ENCODE measurements at places on chromosomes 1 and 21.

DNA sequence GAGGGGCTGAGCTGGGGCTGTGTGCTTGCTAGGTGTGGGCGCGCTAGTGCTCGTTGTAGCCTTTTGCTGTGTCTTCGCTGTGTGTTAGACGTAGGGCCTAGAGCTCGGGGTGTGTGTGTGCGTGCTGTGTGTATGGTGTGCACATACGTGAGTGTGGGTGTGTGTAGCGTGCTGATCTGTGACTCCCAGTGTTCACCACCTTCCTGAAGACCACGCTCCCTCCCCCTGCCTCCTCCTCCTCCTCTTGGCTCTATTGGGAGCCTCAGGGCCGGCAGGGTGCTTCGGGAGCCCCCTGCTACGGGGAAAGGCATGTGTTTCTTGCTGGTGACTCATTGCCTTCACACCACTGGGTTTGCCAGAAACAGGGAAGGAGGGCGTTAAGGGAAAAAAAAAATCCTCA lies 9.4 kb upstream of the KCNC4 start:
- DNase-seq = no peak
- H3K36me3 ChIP-seq = no peaks in the 10 kb centered on the region
- H3K4me1 ChIP-seq = peaks cover 3% of the 10 kb centered on the region
- no peak overlapping the region for H3K27ac ChIP-seq
- no peak overlapping the region for H3K4me3 ChIP-seq

DNA sequence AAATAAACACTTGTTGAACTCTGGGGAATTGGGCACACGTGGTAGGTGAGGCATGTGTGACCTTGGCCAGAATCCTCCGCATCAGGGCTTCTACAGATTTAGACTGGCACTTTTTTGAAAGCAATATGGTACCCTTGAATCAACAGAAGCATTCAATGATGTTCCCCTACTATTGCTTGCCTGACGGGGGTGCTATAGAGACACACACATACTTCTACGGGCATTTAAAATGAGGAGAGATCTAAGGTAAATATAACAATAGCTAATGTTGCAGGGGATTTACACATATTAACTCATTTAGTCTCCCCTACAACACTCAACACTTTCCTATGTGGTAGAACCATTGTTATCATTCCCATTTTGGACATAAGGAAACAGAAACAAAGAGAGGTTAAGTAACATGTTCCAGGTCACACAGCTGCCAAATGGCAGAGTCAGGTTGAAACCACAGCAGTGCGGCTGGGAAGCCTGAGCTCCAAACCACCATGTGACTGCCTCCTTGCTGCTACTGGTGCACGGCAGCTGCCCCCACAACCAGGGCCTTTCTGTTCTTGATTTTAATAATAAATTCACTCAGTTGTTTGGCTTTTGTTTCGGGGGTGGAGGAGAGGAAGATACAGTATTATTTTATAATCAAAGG lies 147.4 kb downstream of the ZNF281 start:
- DNase-seq = no peak
- no peaks in the 10 kb centered on the region for H3K27me3 ChIP-seq
- H3K27ac ChIP-seq = no peak overlapping the region
- no peaks in the 10 kb centered on the region for H3K36me3 ChIP-seq
- peaks cover 27% of the 10 kb centered on the region for H3K4me1 ChIP-seq

DNA sequence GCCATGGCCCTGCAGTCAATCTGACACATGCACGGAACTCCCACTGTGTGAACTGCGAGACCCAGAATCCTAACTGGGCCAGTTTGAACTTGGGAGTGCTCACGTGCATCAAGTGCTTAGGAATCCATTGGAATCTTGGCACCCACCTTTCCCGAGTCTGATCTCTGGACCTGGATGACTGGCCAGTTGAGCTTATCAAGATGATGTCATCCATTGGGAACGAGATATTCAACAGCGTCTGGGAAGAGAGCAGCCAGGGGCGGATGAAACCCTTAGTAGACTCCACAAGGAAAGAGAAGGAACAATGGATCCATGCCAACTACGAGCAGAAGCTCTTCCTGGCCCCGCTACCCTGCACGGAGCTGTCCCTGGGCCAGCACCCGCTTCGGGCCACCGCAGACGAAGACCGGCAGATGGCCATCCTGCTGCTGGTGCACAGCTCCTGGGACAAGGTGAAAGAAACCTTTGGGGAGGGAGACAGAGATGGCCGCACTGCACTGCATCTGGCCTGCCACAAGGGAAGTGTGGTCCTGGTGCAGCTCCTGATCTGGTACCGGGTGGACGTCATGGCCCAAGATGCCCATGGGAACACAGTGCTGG lies 3.1 kb upstream of the TDRD5 start:
- no peak for DNase-seq
- H3K4me1 ChIP-seq = no peaks in the 10 kb centered on the region
- H3K27me3 ChIP-seq = peaks cover 61% of the 10 kb centered on the region

DNA sequence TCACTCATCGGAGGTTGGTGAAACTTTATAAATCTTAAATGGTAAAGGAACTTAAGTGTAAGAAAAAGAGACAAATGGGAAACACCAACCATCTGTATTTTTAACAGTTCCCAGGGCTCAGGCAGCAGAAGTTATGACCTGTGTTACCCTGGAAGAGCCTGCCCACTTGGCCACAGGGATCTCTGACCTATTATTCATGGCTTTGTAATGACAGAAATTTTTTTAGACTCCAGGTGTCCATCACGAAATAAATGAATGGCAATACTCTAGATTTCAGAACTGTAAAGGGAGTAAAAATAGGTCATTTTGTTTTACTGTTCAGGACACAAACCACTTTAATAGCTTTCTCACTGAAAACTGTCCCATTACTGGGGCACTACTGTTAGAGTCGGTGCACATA lies 389.8 kb downstream of the VAV3 start:
- H3K4me1 ChIP-seq = no peaks in the 10 kb centered on the region
- no peaks in the 10 kb centered on the region for H3K27me3 ChIP-seq
- DNase-seq = no peak
- H3K27ac ChIP-seq = no peak overlapping the region
- H3K4me3 ChIP-seq = no peak overlapping the region

DNA sequence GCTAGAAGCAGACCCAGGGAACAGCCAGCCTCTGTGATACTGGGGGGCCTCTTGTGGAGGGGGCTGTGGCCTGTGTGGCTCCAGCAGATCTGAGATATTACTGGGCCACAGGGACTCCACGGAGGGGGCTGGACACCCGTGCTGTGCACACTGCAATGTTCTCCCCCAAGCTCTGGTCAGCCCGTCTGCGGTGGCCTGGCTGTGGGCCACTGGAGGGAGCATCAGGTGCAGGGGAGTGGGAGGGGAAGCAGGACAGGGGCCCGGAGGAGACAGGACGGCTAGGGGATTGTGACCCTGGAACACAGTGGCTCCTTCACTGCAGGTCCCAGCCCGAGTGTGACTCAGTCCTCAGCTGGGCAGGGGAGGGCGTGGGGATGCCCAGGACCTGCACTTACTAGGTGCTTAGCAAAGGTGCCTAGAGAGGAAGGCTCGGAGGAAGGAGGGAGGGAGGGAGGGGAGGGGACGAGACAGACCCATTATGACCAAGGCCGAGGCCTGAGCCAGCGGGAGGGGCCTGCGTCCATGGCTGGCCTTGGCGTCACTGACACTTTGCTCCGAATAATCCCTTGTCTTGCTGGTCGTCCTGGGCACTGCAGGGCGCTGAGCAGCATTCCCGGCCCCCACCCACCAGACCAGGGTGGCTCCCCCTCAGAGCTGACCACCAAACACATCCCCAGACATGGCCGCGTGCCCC lies 44.2 kb downstream of the PRDM16 start:
- H3K27me3 ChIP-seq = no peaks in the 10 kb centered on the region
- H3K4me3 ChIP-seq = no peak overlapping the region
- no peak for DNase-seq
- no peak overlapping the region for H3K27ac ChIP-seq
- H3K4me1 ChIP-seq = no peaks in the 10 kb centered on the region

- peaks cover 11% of the 10 kb centered on the region for H3K36me3 ChIP-seq
- H3K27ac ChIP-seq = no peak overlapping the region
- peaks cover 18% of the 10 kb centered on the region for H3K27me3 ChIP-seq
- no peak for DNase-seq
- peaks cover 42% of the 10 kb centered on the region for H3K4me1 ChIP-seq
These were observed 31.7 kb upstream of the WNT4 start for GRCh38 chr1:22174446-22175220.

GRCh38 chr21:33367309-33367973 lies 35.8 kb upstream of the IFNGR2 start:
- H3K4me1 ChIP-seq = peaks cover 58% of the 10 kb centered on the region
- no peak overlapping the region for H3K4me3 ChIP-seq
- peaks cover 32% of the 10 kb centered on the region for H3K36me3 ChIP-seq
- no peak for DNase-seq
- peak overlapping the region; percentile 88 for H3K27ac ChIP-seq

DNA sequence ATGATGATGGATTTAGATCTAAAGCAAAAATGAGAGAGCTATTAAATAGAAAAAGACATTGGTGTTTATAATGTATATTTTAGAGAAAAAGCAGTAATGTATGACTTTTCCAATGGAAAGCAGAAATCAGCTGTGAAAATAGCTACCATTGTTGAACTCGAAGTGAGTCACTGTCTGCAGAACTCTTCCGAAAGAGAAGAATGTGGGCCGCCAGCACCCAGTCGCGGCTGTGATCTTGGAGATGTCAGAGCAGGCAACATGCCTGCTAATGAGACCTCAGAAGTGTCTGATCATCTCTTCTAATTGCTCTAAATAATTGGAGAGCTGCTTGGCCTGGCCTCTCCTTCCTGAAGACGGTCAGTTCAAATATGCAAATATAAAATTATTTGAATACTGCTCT lies 333.6 kb upstream of the RUNX1 start:
- H3K36me3 ChIP-seq = no peaks in the 10 kb centered on the region
- no peak overlapping the region for H3K27ac ChIP-seq
- H3K27me3 ChIP-seq = no peaks in the 10 kb centered on the region
- no peak for DNase-seq
- no peaks in the 10 kb centered on the region for H3K4me1 ChIP-seq

GRCh38 chr1:246317332-246318035 lies 189.6 kb downstream of the SMYD3 start:
- no peak overlapping the region for H3K4me3 ChIP-seq
- DNase-seq = no peak
- no peaks in the 10 kb centered on the region for H3K27me3 ChIP-seq
- no peaks in the 10 kb centered on the region for H3K36me3 ChIP-seq
- no peak overlapping the region for H3K27ac ChIP-seq

Measured in stimulated activated naive B cell treated with anti-CD40 and anti-IgM and Interleukin-4, amounts not matched to agents 10 μg/mL and 1 μg/mL and 100 μg/mL, for 72 hours (primary cell).